ENCODE measurements at places on chromosomes 12 and 14.

GRCh38 chr12:6343518-6343917 is 1.6 kb upstream of the TNFRSF1A start:
- DNase-seq = no peak

GRCh38 chr14:69423279-69423678 is 24.8 kb downstream of the SLC39A9 start:
- no peak for DNase-seq

DNA sequence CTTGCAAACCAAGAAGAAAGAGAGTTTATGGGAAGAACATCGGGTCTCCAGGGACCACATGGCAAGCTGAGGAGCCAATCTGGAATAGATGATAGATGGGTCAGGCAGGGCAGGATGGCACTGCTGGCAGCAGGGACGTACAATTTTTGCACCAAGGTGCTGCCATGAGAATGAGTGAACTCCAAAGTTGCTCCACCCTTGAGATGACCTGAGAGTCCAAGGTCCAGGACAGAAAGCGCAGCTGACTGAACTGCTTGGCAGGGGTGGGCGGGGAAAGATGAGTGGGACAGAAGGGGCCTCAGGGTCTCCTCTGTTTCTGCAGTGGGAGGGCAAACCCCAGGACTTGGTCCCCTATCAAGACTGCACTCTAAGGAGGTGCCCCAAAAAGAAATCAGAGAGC is 136.7 kb upstream of the GSC start:
- DNase-seq = no peak

DNA sequence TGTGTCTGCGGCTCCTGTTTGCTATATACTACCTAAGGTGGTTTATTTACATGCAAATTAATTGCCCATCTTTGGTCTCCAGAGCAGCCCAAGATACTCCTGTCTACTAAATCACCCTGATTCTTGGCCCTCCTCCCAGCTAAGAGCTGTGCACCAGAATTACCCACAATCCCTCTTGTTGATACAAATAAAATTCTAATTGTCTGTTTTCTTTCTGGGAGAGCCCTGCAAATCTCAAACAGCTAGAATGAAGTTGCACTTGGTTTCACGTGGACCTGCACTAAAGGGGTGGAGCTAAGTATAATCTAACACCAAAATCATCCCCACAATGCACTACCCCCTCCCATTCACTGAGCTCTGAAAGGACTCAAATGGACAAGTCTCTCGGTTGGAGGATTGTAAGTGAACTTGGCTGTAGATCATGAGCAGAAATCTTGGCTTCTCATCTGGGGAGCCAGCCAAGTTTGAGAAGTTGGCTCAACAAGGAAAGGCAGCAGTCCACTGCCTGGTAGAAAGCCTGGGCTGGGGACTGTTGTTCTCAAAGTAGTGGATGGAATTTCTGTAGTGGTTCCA is 6.6 kb downstream of the MAX start:
- peak; percentile 85 for DNase-seq

DNA sequence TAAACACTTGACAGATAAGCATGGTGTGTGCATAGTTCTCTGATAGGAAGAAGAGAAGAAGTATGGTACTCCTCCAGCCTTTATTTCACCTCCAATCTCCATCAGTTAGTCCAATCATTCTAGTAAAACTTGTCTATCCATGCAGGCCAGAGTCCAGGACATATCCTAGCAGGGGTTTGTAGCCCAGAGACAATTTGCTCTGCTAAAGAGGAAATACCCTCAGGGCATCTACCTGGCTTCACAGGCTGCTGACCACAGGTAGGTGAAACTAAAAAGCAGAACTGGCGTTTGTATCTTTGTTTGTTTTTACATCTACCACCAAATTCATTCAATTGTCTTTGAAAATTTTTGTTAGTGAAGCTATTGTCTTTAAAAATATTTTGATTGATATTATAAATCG is 717.6 kb downstream of the FSCB start:
- no peak for DNase-seq

DNA sequence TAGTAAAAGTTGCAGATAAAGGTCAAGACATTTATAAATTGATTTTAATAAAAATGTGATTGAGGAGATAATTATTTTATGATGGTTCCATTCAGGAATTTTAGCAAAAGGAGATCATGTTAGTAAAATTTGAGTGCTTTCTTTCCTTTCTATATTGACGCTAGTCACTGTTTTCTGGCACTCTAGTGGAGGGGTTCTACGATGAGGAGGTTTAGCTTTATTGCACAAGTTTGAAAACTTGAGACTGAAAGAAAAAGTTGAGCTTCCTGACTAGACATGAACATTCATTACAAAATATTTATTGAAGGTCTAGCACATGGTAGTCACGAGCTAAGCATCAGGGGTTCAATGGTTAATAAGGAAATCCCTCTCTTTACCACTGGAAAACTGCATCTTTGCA is 336.1 kb downstream of the SNAPC1 start:
- no peak for DNase-seq

GRCh38 chr12:63826006-63826585 is 18.4 kb upstream of the SRGAP1 start:
- peak; percentile 54 for DNase-seq

DNA sequence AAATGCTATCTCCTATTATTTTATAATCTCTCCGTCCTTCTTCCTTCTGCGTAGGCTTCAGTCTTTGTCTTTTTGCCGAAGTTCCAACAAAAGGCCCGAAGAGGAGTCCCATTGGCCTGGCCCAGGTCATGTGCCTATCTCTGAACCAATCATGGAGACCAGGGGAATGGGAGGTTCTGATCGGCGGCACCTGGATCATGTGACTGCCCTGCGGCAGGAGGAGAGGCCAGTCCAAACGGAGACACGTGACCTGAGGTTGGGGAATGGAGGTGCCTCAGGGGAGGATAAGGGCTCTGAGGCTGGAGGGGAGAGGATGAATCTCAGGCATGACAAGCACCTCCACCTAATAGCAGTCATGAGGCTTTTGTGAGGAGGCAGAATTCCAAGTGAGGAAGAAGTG is 86.0 kb downstream of the AACS start:
- DNase-seq = no peak

DNA sequence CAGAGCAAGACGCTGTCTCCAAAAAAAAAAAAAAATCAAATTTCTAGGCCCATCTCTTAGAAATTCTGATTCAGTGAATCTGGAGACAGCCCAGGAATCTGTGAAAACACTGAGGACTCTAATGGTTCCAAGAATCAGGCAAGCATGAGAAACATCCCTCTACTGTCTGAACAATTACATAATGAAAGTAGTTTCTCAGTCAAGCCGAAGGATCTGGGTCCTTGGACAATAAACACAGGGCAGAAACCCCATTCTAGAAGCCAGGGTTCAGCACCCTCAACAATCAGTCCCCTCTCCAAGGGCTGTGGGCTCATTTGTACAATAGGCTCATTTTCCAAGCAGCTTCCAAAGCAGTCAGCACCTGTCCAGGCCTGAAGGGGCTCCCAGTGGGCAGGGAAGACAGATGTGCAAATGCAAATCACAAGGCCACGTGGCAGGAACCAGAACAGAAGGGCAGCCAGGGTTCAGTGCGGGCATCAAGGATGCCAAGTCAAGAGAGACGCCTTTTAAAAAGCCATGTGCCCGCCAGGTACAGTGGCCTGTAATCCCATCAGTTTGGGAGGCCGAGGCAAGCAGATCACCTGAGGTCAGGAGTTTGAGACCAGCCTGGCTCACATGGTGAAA is 96.1 kb downstream of the KSR2 start:
- peak; percentile 36 for DNase-seq

GRCh38 chr14:23435543-23436326 is at the start of gene MYH7:
Gene MYH7, minus strand, starts transcription at chr14:23435660. Its CDS starts 1,928 bp downstream, at chr14:23433732.
- DNase-seq = no peak

GRCh38 chr12:106914796-106915634 is 40.7 kb upstream of the TMEM263 start:
- no peak for DNase-seq

DNA sequence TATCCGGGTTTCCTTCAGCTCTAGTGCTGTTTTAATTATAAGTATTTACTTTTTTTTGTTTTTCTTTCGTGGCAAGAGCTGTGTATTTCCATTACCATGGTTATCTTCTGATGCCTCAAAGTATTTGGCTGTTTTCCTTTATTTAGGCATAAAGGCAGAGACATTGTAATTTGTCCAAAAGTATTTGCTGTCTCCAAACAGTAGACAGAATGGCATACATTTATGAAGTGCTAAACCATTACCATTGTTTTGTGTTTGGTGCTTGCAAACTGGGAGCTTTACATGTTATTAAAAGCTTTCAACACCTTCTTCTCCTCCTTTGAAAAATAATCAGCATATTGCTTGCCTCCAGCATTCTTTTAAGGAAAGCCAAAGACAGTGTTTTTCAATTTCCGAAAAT is 46.3 kb downstream of the FLRT2 start:
- DNase-seq = no peak

DNA sequence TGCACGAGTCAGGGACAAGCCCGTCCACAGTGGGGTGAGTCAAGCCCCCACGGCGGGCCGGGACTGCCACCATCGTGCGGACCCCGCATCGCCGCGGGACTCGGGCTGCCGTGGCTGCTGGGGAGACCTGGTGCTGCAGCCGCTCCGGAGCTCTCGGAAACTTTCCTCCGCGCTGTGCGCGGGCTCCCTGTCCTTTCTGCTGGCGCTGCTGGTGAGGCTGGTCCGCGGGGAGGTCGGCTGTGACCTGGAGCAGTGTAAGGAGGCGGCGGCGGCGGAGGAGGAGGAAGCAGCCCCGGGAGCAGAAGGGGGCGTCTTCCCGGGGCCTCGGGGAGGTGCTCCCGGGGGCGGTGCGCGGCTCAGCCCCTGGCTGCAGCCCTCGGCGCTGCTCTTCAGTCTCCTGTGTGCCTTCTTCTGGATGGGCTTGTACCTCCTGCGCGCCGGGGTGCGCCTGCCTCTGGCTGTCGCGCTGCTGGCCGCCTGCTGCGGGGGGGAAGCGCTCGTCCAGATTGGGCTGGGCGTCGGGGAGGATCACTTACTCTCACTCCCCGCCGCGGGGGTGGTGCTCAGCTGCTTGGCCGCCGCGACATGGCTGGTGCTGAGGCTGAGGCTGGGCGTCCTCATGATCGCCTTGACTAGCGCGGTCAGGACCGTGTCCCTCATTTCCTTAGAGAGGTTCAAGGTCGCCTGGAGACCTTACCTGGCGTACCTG is 1.1 kb downstream of the PDE3A start:
- peak; percentile 10 for DNase-seq

DNA sequence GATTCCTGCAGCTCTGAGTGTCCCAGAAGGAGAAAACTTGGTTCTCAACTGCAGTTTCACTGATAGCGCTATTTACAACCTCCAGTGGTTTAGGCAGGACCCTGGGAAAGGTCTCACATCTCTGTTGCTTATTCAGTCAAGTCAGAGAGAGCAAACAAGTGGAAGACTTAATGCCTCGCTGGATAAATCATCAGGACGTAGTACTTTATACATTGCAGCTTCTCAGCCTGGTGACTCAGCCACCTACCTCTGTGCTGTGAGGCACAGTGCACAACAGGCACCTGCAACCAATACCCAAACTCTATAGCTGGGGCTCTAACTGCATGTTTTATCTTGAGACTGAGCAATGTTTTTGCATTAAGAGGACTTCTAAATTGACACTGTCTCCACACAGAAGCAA is 379.2 kb upstream of the OR4E1 start:
- DNase-seq = no peak

- peak; percentile 96 for DNase-seq
Observed at GRCh38 chr14:55191203-55192053, at the start of gene DLGAP5. Gene DLGAP5, minus strand, starts transcription at chr14:55191585. Its CDS starts 2,406 bp downstream, at chr14:55189179.

GRCh38 chr12:48311313-48311712 is 39.4 kb downstream of the ZNF641 start:
- no peak for DNase-seq

DNA sequence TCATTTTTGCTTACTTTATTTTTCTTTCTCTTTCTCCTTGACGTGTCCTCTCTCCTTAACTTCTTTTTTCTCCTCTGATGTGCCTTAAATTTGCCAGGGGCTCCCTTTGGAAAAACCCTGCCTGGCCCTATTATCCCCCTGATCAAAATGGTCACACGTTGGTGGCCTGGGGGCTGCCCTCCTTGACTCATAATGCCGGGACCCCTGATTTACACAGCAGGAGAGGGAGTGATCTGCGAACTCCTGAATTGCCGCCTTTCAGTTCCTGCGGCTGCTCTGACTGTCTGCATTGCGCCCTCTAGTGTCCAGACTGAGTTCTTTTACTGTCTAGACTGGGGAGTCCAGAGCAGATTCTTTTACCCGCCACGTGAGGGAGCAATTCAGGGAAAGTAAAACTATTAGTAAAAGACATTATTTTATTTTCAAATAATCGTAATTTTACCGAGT is 44.8 kb upstream of the GZMB start:
- DNase-seq = peak; percentile 80

Measured in globus pallidus (tissue), 1 donor.